ENCODE measurements at places on chromosomes 4 and X.

GRCh38 chrX:121987163-121987562 lies 939.8 kb downstream of the GLUD2 start:
- peak; percentile 1 for DNase-seq

- no peak for DNase-seq
Observed at GRCh38 chrX:30589146-30589888, 11.8 kb upstream of the TASL start.

DNA sequence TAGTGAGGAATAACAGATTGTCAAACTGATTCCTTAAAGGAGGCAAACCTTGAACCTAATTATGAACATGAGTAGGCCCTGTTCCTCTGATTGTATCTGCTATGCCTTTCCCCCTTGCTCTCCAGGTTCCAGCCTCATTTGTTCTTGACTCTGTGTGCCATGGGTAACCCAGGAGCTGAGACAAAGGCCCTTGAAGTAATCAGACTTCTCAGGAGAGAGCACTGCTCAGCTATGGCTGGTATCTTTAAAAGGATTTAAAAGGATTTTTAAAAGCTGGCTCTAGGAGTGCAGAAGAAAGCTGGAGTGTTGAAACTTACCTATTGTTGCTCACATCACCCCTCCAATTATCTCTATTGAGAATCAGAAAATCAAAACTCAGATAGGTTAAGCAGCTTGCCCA lies 1565.5 kb upstream of the AGA start:
- DNase-seq = no peak

- DNase-seq = no peak
Observed at GRCh38 chrX:1591863-1592469, 562 bp downstream of the AKAP17A start.

GRCh38 chr4:183906739-183907651 lies 1.9 kb downstream of the STOX2 start:
- peak; percentile 59 for DNase-seq

DNA sequence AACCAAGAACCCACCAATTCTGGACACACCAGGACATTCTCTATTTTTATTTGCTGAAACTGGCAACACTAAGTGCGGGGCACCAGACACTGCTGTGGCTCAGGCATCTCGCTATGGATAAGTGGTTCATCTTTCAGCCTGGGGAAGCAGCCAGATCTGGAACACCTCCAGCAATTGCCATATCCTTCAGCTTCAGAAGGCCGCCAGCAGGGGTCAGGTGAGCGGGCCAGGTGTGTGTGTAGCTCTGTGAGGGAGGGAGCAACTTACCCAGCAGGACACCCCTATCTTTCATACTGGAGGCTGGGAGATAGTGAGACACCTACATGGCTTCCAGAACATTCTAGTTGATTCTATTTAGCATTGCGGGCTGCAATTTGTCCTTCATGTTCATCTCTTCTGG lies 57.0 kb upstream of the GBA3 start:
- DNase-seq = no peak

DNA sequence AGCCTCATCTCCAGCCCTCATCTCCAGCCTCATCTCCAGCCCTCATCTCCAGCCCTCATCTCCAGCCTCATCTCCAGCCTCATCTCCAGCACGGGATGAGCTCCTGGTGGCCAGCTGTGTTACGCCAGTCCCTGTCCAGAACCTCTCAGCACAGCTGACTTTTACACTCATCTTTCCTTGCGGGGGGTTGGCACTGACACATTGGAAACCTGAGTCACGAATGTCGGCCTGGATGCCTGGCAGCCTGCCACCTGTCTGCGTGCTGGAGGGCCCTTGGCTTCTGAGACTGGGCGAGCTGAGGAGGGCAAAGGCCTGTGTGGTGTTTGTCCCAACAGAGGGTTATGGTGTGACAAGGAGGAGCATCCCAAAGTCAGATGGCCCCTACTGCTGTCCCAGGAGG lies 66.1 kb upstream of the HGFAC start:
- DNase-seq = no peak
